ENCODE measurements at places on chromosomes 1 and 21.

- no peak for DNase-seq
Observed at GRCh38 chr1:30273021-30273325, 450.4 kb downstream of the MATN1 start.

DNA sequence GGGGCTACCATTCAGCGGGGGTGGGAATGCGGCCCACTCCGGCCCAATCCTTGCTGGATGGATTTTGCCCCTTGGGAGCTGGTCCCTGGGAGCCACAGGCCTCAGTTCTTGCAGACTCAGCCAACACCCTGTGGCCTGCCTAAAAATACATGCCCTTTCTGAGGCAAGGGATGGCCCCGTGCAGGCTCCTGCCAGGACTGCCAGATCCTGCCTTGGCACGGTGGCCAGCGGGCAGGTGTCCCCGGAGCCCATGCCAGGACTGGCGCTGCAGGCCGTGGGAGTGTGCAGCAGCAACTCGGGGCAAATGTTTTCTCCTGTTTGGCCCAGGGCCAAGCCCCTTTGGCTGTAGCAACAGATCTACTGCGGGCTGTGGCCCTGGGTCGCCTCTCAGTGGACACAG is 1.6 kb upstream of the PANK4 start:
- DNase-seq: no peak

DNA sequence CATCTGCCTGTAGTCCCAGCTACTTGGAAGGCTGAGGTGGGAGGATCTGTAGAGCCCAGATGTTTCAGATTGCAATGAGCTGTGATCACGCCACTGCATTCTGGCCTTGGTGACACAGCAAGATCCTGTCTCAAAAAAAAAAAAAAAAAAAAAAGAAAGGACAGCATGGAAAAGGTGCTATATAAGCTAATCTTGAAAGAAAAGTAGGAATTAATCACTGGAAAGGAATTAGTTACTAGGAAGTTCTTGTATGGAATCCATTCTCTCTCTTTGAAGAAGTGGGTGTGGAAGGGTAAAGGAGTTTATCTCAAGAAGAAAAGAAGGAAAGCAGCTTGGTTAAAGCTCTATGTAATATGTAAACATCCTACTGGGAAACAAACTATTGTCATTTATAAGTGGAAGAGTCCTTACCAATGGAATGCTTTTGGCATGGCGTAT is 339.2 kb downstream of the DPYD start:
- no peak for DNase-seq

GRCh38 chr1:228646717-228647522 is 88.4 kb upstream of the RHOU start:
- DNase-seq: no peak

GRCh38 chr1:202063093-202063492 is 52.7 kb downstream of the ELF3 start:
- DNase-seq: no peak

DNA sequence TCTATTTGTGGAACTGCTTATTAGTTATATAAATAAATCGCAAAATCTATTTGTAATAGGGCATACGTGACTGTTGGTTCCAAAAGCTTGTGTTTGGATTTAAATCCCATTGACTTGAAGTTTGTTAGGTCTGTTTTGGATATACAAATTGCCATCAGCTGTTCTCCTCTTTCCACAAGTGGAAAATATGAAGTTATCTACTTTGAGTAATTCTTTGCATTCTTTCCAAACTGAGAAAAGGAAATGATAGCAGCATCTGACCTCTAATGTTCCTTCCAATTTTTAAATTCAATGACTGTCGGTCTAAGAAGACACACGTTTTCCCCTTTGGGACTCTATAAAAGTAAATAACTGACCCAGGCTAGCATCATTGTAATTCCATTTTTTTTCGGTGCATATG is 165.7 kb upstream of the SGIP1 start:
- DNase-seq: no peak

DNA sequence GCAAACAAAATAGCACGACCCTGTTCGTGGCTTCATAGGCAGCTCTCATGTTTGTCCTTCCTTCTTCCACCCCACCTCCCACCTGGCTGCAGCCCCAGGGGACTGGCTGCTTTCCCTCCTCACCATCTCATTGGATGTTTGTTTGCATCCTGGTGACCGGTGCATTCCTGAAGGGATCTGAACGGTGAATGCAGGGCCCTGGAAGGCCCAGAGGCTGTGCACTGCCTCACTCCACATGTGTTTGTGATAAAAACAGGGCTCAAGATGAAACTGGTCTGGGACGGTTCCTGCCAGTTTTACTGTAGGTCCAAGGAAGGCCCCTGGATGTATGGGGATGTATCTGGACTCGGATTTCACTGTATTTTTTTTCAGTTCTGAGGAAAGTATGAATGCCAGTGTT is 42.8 kb downstream of the CNN3 start:
- DNase-seq: no peak

DNA sequence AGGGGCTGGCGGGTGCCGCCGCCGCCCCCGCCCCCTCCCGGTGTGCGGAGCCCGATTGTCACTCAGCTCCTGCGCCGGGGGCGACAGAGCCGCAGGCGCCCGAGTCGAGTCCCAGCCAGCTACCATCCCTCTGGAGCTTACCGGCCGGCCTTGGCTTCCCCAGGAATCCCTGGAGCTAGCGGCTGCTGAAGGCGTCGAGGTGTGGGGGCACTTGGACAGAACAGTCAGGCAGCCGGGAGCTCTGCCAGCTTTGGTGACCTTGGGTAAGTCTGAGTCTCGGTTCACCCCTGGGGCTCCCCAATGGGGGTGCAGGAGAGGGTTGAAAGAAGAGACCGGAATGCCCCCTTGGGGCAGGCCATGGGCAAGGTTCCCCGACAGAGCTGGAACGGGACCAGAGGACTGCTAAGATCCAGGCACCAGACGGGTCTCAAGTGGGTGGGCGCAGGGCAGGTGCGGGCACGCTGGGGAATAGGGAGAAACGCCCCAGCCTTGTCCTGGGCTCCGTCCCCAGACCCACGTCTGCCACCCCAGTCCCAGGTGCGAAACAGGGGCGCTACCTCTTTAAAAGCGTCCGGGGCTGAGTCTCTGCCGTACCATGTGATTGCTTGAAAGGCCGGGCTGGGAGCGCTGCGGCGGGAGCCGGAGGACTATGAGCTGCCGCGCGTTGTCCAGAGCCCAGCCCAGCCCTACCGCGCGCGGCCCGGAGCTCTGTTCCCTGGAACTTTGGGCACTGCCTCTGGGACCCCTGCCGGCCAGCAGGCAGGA is at the start of gene ADORA1:
ADORA1 (plus strand) TSS at position 61 of the 765 bp plus-strand sequence. CDS start 1,116 bp downstream, outside the sequence.
- no peak for DNase-seq

DNA sequence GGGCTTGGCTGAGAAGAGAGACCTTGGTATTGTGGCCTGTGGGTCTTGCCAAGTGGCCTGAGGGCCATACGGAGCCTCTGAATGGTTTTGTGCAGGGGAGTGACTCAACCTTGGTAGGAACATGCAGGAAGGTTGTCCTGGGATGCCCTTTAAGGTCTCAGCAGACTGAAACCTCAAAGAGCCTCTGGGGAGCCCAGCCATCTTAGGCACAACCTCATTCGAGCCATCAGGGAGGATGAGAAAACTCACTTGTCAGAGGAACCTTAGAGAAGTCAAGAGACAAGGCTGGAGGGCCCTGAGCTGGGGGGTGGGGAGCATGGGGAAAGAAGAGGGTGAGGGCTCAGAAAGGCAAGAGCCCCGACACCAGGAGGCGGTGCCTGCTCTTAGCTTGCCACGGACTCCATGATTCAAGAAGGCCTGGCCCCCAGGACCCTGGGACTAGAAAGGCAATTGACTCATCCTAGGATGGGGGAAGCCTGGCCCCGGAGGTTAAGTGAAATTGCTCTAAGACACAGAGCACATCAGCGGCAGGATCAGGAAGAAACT is 13.0 kb downstream of the IFI6 start:
- no peak for DNase-seq

- no peak for DNase-seq
Observed at GRCh38 chr1:24896596-24897262, 33.3 kb downstream of the RUNX3 start.

DNA sequence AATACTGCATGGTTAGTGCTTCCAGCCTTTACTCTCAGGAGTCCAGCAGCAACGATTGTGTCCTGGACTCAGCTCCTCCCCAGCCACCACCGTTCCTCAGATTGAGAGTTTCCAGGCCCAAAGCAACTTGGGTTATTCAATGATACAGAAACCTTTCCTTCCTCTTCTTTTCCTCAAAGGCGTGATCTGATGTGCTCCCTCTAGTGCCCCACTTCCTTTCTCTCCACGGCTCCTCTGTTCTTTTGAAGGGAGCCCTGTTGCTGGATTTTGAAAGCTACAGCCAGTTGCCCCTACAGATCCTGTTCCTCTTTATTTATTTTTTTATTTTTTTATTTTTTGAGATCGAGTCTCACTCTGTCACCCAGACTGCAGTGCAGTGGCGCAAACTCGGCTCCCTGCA is 14.1 kb downstream of the CRP start:
- no peak for DNase-seq

- DNase-seq: no peak
Observed at GRCh38 chr1:230867903-230868735, at the start of gene C1orf198. C1orf198 (minus strand) TSS chr1:230868521; CDS start chr1:230868512, 9 bp downstream.

DNA sequence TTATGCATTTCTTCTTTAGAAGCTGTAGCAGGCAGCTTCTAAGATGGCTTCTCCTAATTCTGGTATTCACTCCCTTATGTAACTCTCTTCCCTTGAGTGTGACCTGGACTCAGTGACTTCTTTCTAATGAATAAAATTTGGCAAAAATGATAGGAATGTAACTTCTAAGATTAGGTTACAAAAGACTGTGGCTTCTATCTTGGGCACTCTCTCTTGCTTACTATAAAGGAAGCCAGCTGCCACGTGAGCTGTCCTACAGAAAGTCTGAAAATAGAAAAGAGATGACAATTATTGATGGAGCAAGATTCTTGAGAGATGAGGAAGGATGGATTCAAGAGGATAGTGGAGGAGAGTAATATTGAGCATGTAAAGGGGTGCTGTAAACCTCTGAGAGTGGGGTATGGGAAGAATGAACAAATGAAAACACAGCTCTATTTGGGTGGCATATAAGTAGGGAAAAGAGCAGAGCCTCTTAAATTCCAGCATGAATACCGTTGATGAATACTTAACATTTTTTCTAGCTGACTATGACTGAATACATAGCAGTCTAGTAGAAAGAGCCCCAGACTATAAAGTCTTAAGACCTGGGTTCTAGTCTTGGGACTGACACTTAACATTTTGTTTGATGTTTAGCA is 5.5 kb downstream of the TSEN15 start:
- no peak for DNase-seq

DNA sequence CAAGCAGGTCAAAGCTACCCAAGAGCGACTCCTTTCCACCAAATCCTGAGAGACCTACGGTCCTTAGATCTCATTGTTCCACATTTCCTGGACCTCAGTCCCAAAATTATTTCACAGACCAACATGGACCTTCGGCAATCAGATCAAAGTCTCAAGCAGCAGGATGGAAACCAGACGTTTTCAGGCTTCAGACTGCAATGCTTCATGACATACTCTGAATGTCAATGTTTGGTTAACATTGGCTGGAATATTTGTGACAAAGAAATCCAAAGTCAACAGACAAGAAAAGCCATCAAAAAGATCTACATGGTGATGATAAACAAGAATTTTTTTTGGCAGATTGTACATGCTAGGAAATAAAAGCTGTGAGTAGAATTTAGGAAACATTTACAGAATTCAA is 1057.3 kb downstream of the ADGRL2 start:
- no peak for DNase-seq

DNA sequence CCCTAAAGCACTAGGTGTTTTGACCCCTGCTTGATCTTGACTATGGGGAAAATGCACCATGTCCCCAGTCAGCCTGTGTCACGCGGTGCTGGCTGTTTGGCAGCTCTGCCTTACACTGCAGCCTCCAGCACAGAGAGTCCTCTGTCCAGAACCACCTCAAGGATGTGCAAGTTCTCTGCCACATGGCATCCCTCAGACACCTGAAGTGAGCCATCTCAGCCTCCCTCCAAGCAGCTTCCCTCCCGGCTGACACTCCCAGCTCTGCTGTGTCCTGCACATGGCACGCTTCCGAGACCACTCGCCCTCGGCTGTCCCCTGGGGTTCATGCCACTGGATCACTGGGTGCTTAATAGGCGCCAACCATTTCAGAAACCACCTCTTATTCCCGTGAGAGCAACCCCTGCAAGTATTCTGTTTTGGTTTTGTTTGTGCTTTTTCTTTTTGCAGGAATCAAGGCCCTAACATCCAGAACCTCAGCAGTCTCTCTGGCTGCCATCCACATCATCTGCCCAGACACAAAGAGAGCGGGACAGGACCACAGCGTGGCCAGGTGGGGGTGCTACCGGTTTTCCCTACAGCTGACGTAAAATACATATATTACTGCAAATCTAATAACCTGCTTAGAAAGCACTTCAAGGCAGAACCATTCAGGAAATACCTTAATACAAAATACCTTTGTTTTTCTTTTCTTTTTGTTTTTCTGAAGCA is 45.7 kb downstream of the CAPZB start:
- no peak for DNase-seq

DNA sequence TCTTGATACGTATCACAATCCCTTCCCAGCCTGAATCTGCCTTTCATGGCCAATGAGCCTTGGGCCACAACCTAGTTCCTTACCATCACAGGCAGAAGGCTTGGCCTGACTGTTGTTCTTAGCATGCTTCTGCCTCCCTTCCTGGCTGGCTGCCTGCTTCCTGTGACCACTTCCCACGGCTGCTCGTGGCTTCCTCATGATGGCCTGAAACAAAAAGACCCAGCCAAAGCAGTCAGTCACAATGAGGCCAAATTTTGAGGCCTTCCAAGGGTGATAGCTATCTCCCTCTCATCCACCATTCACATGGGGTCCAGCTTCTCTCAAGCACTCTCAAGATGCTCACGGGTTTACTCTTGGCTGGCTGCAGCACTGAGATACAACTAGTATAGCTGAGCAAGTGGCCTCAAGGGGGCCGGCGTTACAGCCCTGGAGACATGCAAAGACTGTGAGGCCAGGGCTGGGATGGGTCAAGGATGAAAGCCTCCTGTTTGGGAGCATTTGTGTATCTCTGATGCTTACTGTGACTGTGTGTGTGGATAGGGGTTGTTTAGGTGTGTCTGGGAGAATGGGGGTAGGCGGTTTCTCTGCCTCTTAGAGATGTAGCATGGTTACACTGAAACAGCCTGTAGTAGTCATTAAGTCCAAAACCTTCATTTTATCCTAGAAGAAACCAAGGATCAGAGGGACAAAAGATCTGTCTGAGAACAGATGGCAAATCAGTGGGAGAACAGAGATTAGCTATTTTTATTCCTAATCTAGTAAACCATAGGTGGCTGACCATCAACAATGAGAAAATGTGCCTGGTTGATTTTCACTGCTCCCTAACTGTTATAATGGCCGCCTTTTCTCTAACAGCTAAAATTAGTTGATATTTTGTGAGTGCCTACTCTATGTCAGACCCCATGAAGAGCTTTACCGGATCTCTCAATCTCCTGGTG is 5.4 kb upstream of the TOE1 start:
- no peak for DNase-seq

DNA sequence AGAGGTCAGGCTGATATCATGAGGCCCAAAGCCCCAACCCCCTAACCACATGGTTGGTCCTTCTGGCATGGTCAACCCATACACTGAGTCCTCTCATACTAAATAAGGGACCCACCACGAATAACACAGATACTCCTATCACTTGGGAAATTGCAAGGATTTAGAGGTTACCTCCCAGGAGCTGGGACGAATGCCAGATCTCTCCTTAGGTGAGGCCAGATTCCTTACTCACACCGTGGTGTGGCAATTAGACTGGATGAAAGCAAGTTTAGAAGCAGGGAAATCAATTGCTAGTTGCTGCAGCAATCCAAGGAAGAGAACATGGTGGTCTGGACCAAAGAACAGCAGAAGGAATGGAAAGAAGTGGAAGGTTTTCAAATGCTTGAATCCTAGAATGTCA is 60.1 kb downstream of the IER5 start:
- no peak for DNase-seq

- DNase-seq: no peak
Observed at GRCh38 chr1:167068761-167069160, 21.4 kb downstream of the GPA33 start.

- DNase-seq: peak; percentile 62
Observed at GRCh38 chr1:51969038-51969705, 21.3 kb downstream of the RAB3B start.

Data from AG09319 (cell line).